ENCODE measurements at places on chromosomes 11 and 22.

DNA sequence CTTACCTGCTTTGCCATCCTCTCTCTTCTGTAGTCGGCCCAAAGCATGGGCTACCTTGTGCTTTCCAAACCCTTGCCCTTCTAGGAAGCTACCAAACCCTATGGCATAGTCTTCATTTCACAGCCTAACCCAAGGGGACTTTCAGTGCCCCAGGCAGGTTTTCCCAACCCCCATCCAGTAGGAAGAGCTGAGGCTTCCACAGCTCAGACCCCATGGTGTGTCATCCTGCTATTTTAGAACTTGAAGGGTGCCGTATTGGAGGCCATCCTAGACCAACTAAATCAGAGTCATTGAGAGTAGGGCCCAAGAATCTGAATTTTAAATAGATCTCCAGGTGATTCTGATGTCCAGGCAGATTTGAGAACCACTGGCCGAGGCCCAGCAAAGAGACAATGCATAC lies 31.9 kb upstream of the TUB start:
- H3K4me3 ChIP-seq: no peak overlapping the region
- DNase-seq: peak; percentile 14
- no peaks in the 10 kb centered on the region for H3K4me1 ChIP-seq
- no peak overlapping the region for H3K27ac ChIP-seq
- no peaks in the 10 kb centered on the region for H3K36me3 ChIP-seq
- peaks cover 29% of the 10 kb centered on the region for H3K27me3 ChIP-seq

- no peak overlapping the region for H3K4me3 ChIP-seq
- H3K4me1 ChIP-seq: no peaks in the 10 kb centered on the region
- no peak for DNase-seq
- H3K36me3 ChIP-seq: peaks cover 50% of the 10 kb centered on the region
These were observed 92.6 kb downstream of the DEPDC5 start for GRCh38 chr22:31846161-31847115.

- no peak overlapping the region for H3K27ac ChIP-seq
- DNase-seq: no peak
- H3K4me3 ChIP-seq: no peak overlapping the region
- H3K4me1 ChIP-seq: peaks cover 8% of the 10 kb centered on the region
- H3K36me3 ChIP-seq: no peaks in the 10 kb centered on the region
These were observed 143.8 kb downstream of the NECTIN1 start for GRCh38 chr11:119585043-119585781.

- peak; percentile 31 for DNase-seq
- H3K4me3 ChIP-seq: no peak overlapping the region
- H3K36me3 ChIP-seq: no peaks in the 10 kb centered on the region
- no peaks in the 10 kb centered on the region for H3K27me3 ChIP-seq
- peaks cover 5% of the 10 kb centered on the region for H3K4me1 ChIP-seq
These were observed 24.1 kb upstream of the TUB start for GRCh38 chr11:8056810-8057463.

DNA sequence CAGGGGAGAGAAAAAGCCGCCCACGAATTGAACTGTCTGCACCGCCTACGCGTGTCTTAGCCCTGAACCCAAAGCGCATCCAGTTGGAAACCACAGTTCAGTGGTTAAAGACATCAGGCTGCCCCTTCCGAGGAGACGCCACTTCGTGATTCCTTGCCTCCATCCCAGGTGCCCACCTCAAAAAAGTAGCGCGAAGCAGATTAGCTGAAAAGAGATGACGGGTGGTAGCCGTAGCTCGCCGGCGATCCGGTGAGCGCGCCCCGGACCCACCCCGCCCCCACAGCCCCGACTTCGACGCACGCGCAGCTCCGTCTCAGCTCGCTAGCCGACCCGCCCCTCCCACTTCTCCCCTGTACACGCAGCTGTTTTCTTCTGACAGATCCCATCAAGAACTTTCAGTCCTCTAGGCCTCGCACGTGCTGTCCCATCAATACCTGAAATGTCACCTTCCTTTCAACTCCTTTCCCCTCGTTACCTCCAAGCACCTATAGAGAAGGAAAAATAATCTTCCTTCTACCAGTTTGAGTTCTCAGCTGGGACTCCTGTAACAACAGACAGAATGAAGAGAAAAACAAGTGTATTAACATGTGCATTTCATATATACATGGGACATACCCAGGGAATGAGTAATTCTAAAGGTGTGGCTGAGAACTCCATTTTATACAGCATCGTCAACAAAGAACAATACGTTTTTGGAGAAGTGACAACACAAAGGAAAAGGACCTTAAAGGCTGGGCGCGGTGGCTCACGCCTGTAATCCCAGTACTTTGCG lies 49.5 kb downstream of the OR4D9 start:
- H3K27ac ChIP-seq: peak overlapping the region; percentile 96
- peaks cover 42% of the 10 kb centered on the region for H3K4me1 ChIP-seq
- peak; percentile 88 for DNase-seq
- peaks cover 8% of the 10 kb centered on the region for H3K27me3 ChIP-seq
- peak overlapping the region; percentile 91 for H3K4me3 ChIP-seq

GRCh38 chr22:37030560-37031281 lies 11.2 kb downstream of the MPST start:
- H3K27ac ChIP-seq: no peak overlapping the region
- no peaks in the 10 kb centered on the region for H3K36me3 ChIP-seq
- peaks cover 12% of the 10 kb centered on the region for H3K27me3 ChIP-seq
- DNase-seq: no peak
- no peaks in the 10 kb centered on the region for H3K4me1 ChIP-seq

DNA sequence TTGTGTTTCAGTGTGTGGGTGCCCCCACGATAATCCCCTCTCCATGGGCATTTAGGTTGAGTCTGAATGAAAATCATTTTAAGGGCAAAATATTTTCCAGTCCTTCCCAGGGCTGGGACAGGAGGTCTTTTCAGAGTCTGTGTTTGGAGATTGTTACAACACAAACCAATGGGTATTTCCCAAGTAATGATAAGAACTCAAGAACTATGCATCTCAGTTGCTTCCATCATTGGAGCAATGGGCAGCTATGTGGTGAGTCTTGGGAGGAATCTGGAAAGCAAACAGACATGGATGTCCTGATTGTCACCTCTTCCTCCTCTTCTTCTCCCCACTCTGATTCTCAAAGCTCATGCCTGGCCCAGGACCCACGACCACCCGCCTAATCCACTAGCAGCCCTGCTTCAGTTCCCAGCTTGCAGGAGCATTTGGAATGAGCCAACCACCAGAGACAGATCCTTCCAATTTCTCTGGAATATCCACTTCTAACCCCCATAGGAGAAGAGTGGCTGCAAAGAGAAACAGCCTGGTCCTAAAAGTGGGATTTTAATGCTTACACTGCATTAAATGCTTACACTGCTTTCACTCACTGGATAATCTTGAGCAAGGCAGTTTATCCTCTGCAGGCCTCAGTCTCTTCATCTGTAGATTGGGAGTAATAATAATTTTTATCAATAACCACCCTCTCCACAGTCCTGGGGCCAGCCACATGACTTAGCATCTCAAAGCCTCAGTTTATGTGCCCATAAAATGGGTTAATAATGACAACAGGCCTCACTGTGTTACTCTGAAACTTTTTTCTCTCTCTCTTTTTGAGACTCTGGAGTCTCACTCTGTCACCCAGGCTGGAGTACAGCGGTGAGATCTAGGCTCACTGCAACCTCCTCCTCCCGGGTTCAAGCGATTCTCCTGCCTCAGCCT lies 404.3 kb downstream of the MN1 start:
- H3K27me3 ChIP-seq: no peaks in the 10 kb centered on the region
- H3K36me3 ChIP-seq: no peaks in the 10 kb centered on the region
- no peak for DNase-seq

- peaks cover 7% of the 10 kb centered on the region for H3K27me3 ChIP-seq
- H3K36me3 ChIP-seq: no peaks in the 10 kb centered on the region
- H3K4me3 ChIP-seq: no peak overlapping the region
- DNase-seq: peak; percentile 31
- no peak overlapping the region for H3K27ac ChIP-seq
These were observed 52.3 kb downstream of the ST14 start for GRCh38 chr11:130211781-130212401.

GRCh38 chr11:12680246-12680939 lies 6.2 kb downstream of the TEAD1 start:
- no peaks in the 10 kb centered on the region for H3K36me3 ChIP-seq
- H3K27me3 ChIP-seq: peaks cover 93% of the 10 kb centered on the region
- DNase-seq: no peak
- H3K4me3 ChIP-seq: no peak overlapping the region

DNA sequence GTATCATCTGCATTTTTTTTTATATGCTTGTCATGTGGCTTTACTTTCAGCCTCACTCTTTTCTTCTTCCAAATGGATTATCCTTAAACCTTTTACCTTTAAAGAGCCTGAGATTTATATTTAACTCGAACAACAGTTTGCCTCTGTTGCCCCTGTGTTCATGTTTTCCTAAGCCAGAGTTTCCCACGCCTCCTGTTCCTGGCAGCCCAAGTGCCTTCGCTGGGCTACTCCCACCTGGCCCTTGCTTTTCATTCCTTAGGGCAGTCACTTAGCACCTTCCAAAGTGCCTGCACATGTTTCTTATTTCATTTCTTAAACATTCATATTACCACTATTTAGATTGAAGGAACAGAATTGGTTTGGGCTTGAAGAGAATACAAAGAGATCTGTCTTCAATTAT lies 13.3 kb downstream of the TBRG1 start:
- no peaks in the 10 kb centered on the region for H3K27me3 ChIP-seq
- no peak for DNase-seq
- H3K27ac ChIP-seq: no peak overlapping the region
- H3K4me1 ChIP-seq: no peaks in the 10 kb centered on the region
- H3K36me3 ChIP-seq: peaks cover 43% of the 10 kb centered on the region

GRCh38 chr11:126079621-126080124 lies 17.0 kb upstream of the CDON start:
- no peak overlapping the region for H3K4me3 ChIP-seq
- no peak for DNase-seq
- H3K36me3 ChIP-seq: no peaks in the 10 kb centered on the region
- H3K27me3 ChIP-seq: peaks cover 12% of the 10 kb centered on the region

DNA sequence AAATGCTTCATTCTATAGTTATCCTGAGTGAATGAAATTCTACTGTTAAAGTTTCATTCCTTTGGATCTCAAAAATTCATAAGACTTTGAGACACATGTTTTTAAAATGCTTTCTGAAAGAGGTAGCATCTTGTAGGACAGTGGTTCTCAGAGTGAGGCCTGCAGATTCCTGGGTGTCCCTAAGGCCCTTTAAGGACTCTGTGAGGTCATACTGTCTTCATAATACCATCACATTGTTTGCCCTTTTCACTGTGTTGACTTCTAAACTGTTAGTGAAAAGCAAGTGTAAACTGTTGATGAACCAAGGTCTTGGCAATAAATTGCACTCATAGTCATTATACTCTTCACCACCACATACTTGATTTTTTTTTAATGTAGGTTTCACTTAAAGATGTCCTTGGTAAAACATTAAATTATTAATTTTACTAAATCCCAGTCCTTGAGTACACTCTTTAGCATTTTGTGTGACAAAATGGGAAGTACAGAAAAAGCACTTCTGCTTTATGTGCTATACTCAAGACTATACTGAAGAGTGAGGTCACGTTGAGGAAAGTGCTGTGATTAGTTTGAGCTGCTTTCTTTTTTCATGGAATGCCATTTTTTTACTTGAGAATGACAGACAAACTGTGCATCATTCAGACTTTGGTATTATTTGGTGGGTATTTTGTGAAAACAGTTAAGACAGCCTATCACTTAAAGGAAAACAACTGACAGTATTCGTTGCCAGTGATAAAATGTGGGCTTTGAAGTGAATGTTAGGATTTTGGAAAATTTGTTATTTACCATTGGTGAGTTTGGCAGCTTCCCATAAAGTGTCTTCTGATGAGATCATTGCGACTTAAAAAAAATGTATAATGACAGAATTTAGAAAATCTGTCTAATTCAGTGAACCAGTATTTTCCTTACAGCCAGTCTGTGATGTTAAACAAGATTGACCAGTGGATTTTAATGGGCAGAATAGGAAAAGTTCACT lies 61.1 kb downstream of the SPECC1L start:
- DNase-seq: no peak
- H3K27ac ChIP-seq: no peak overlapping the region
- no peaks in the 10 kb centered on the region for H3K27me3 ChIP-seq
- H3K4me3 ChIP-seq: no peak overlapping the region
- peaks cover 37% of the 10 kb centered on the region for H3K36me3 ChIP-seq
- peaks cover 25% of the 10 kb centered on the region for H3K4me1 ChIP-seq

- H3K4me3 ChIP-seq: no peak overlapping the region
- DNase-seq: no peak
- H3K27ac ChIP-seq: no peak overlapping the region
- H3K27me3 ChIP-seq: peaks cover 9% of the 10 kb centered on the region
- H3K36me3 ChIP-seq: no peaks in the 10 kb centered on the region
These were observed 63.4 kb downstream of the ST3GAL4 start for GRCh38 chr11:126418887-126419286.

Data from activated CD8-positive, alpha-beta memory T cell treated with anti-CD3 and anti-CD28 coated beads, Interleukin-2, amount 10 ng/mL, durations not matched to agents 7 days and 5 days (primary cell).